ENCODE measurements at places on chromosomes 3 and 15.

DNA sequence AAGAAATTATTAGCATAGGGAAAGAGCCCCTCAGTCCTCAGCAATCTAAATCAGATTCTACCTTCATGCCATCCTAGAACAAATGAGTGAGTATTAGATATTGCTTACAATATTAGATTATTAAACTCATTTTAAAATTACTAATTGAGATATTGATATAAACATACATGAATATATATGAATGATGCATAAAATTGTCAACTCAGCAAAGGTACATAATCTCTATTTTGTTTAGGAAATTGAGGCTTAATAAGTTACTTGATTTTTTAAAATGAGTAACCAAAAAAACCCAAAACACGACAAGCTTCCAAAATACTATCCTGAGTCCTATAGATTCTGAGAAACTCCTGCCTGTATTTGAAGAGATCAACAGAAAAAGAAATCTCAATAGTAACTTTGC lies 297.7 kb upstream of the TMCO5A start:
- DNase-seq: no peak

DNA sequence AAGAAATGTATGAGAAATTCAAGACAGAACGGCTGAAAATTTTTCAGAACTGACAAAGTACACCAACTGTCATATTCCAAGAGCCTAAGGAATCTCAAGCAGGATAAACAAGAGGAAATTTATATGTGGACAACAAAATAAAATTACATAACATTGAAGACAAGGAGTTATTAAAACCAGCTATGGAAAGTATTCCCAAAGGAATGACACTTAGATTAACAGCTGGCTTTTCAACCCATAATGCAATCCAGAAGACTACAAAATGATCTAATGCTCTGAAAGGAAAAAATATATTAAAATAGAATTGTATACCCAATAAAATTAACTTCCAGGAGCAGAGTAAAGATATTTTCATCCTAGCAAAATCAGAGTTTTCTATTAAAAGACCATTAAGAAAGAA lies 132.2 kb upstream of the BNIP2 start:
- no peak for DNase-seq

GRCh38 chr3:14899993-14900618 lies 47.3 kb upstream of the NR2C2 start:
- peak; percentile 46 for DNase-seq

DNA sequence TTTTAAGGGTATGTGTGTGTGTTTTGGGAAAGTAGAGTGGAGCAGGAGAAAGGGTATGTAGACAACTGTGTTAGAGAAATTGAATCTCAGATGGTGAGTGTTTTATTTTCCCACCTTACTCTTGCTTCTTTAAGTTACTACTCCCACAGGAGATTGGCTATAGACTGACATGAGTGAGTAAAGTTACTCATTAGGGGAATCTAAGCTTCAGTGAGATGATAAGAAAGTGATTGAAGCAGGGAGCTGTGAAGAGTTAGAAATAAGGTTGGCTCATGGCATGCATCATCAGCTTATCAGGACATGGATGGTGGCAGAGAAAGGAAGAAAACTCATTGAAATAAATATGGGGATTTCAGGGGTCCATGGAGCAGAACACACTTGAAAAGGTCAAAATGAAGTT lies 88.9 kb downstream of the MBNL1 start:
- no peak for DNase-seq

GRCh38 chr3:123416173-123416572 lies 32.7 kb downstream of the ADCY5 start:
- no peak for DNase-seq

GRCh38 chr15:83653639-83654378 lies at the start of gene ADAMTSL3:
TSS of gene ADAMTSL3 (plus strand) at chr15:83654123. CDS start at chr15:83655762, 1,639 bp downstream.
- DNase-seq: peak; percentile 81

DNA sequence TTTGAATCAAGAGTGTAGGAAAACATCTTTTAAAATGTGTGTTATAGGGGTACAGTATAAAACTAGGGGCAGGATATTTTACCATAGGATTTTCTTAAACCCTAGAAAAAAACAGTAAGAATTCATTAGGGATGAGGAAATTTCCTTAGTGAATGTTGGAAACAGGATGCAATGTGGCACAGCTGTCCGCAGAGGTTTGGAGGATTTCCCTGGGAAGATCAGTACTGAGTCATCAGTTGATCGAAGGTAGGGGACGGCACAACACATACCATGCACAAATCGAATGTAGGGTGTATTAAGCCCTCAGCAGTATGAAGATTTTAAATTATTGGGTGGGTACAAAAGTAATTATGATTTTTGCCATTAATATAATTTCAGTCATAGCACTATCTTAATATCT lies 49.9 kb downstream of the FNDC3B start:
- DNase-seq: no peak
